Endothelial cell of umbilical vein (primary cell): ENCODE measurements at places on chromosomes 5 and 9.

- no peak for DNase-seq
Measured at GRCh38 chr9:8349376-8349775, 549.8 kb upstream of the DMAC1 start.

- peak; percentile 51 for DNase-seq
Measured at GRCh38 chr9:83270116-83270515, 207.2 kb upstream of the RASEF start.

DNA sequence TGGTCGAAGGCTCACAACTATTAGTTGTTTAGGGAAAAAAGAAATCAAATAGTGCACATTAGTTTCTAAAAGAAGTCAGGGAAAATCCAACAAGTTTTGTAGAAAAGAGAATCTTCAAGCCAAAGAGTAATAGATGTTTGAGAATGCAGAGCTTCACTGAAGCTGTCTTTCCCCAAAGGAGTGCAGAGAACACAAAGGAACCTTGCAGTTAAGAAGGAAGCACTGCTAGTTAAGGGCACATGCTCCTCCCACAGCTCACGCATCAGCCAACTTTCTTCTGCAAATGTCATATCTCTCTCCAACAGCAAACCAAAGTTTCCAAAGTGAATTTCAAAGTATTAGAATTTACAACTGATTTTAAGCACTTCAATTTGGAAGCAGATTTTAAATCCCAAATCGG, 116.4 kb upstream of the FST start:
- peak; percentile 44 for DNase-seq

- DNase-seq: no peak
Measured at GRCh38 chr9:135090081-135090480, 2.6 kb downstream of the OLFM1 start.

DNA sequence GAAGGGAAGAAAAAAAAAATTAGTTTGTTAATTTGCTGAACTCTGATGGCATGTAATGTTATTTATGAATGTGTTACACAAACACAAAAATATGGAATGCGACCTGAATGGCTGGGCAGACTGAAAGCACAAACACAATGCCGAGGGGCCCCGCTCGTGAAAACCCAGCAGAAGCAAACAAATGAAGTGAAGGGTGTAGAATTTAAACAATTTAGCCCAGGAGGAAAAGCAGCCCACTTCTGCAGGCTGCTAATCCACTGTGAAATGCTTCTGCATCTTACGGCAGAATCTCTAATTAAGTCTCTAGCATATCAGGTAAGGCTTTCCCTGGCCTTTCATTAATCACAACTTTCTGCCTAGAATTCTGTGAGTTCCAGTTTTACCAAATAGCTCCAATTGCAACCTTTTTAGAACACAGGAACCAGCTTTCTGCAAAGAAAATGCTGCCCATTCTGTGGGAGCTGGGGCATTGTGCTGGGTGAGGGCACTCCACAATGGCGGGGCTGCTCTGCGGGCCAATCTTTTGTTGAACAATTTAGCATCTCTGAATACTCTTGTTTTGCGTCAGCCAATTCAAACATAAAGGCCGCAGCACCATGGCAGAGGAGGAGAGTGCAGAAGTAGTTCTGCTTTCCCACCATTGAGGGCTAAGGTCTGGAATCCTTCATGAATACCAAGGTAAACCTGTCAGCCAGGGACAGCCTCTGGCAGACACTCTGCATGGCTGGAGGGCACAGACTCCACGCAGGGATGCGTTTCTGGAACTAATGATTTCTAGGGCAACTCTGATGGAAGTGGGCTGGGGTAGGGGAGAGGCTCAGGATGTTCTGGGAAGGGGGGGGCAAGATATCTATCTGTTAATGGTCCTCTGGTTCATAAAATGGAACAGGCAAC, 66.4 kb downstream of the PTCH1 start:
- no peak for DNase-seq

DNA sequence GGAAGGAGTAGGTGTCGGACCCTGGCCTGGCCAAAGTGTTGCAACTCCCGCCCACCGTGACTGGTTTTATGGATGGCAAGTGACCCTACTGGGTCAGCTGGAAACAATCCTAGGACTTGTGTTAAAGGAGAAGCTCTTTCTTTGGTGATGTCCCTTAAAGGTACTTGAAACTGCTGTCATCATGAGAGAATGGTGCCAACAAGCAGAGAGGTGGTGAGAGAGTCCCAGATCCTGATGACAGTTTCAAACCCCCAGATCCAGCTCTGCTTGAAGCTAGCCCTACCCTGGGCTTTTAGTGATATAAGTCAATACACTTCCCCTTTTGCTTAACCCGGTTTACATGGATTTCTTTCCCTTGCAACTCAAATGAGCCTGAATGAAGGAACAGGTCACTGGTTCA, 72.5 kb upstream of the UBTD2 start:
- DNase-seq: no peak

GRCh38 chr9:15430920-15431844, 8.5 kb downstream of the SNAPC3 start:
- no peak for DNase-seq

GRCh38 chr5:1930501-1930879, 47.8 kb upstream of the IRX4 start:
- no peak for DNase-seq
